Femur (tissue), 1 donor: ENCODE measurements at places on chromosomes 11 and 22.

DNA sequence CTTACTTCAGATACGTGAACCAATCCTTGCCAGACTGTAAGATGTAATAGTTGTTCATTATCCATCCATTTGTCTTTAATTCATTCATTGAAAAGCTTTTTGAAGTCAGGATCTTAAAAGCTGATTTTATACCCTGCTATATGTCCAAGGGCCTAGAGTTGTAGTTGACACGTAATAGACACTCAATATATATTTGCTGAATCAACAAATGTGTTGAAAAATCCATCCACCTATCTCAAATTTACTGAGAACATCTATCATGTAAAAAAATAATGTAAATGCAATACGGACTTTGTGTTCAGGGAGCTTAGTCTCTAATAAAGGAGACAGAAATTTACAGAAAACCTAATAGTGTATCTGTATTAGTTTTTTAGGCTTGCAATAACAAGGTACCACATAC lies 521.0 kb downstream of the METTL15 start:
- no peak for DNase-seq

DNA sequence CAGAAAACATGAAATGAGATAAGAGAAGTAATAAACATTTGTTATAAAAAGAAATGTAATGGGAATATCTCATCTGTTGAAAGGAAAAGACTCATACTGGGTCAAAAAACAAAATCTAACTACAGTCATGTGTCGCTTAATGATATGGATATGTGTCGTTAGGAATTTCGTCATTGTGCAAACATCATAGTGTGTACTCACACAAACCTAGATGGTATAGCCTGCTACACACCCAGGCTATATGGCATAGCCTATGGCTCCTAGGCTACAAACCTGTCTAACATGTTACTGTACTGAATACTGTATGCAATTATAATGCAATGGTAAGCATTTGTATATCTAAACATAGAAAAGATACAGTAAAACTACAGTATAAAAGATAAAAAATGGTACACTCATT lies 89.8 kb upstream of the ZC3H12C start:
- DNase-seq = no peak

DNA sequence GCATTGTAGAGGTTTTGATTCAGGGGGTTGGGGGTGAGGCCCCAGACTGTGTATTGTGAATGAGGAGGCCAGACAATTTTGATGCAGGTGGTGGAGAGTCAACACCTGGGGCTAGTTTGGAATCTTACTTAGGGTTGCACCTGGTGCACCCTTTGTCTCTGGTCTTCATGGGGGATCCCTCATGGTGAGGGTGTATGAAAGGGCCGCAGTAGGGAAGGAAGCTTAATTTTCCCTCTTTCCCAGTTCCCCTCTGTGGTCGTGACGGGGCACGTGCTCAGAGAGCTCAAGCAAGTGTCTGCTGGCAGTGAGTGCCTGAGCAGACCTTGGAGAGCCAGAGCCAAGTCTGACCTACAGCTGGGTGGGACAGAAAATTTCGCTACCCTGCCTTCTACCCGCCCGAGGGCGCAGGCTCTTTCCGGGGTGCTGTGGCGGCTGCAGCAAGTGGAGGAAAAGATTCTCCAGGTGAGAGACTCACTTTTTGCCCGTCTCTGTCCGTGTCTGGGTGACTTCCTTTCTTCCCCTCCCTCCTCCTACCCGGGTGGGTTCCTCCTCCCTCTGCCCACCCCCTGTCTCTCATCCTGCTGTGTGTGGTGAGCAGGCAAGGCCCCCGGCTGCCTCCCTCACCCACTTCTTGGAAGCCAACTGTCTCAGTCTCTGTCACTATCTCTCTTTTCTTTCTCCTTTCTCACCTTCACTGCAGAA lies 131.7 kb downstream of the MICAL2 start:
- no peak for DNase-seq

DNA sequence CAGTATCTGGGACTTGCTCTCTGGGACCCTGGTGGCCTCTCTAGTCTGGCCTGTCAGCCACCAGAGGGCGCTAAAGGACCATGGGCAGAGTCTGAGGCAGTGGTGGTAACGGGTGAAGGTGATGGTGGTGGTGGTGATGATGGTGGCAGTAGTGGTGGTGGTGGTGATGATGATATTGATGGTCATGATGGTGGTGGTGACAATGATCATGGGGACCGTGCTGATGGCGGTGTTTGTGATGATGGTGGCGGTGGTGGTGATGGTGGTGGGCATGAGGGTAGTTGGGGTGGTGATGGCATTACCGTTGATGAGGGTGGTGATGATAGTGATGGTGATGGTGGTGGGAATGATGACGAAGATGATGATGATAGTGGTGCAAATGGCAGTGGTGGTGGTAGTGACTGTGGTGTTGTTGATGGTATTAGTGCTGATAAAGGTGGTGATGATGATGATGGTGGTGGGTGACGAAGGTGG lies 16.0 kb downstream of the TRPM5 start:
- DNase-seq = peak; percentile 69

- no peak for DNase-seq
Observed at GRCh38 chr11:132134322-132134721, 763.9 kb downstream of the NTM start.

DNA sequence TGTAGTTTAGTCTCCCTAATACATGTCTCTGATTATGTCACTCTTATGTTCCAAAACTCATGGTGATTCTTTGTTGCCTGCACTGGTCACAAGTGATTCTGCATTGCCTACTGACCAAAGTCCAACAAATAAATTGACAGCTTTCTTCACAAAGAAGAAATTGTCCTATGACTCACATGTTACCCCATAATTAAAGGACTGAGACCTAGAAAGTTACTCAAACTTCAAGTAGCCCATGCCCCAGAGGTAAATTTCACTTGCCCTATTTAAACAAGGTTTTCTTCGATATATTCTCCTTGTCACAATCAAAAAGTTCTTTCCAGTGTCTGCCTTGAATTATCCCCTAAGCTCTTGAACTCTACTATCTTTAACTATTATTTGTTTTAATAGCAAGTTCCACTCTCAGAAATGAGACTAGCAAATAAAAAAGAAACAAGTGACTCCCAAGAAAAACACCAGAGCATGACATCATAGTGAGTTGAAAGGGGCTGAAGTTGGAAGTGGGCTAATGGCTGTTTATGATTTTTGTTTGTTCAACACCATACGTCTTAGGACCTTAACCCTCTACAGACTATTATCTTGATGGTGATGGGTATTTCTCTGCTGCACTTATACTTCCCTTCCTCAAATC lies 94.5 kb upstream of the BLID start:
- DNase-seq = no peak

- no peak for DNase-seq
Observed at GRCh38 chr11:94583213-94583865, 16.2 kb downstream of the PIWIL4 start.

DNA sequence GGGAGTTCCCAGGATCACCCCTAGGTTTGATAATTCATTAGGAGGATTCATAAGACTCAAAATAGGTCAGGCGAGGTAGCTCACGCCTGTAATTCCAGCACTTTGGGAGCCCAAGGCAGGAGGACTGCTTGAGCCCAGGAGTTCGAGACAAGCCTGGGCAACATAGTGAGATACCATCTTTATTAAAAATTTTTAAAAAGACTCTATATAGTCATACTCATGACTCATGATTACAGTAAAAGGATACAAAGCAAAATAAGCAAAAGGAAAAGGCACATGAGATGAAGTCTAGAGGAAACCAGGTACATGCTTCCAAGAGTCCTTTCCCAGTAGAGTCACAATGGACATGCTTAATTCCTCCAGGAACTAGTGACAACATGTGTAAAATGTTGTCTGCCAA lies 13.9 kb upstream of the PTS start:
- DNase-seq = no peak

DNA sequence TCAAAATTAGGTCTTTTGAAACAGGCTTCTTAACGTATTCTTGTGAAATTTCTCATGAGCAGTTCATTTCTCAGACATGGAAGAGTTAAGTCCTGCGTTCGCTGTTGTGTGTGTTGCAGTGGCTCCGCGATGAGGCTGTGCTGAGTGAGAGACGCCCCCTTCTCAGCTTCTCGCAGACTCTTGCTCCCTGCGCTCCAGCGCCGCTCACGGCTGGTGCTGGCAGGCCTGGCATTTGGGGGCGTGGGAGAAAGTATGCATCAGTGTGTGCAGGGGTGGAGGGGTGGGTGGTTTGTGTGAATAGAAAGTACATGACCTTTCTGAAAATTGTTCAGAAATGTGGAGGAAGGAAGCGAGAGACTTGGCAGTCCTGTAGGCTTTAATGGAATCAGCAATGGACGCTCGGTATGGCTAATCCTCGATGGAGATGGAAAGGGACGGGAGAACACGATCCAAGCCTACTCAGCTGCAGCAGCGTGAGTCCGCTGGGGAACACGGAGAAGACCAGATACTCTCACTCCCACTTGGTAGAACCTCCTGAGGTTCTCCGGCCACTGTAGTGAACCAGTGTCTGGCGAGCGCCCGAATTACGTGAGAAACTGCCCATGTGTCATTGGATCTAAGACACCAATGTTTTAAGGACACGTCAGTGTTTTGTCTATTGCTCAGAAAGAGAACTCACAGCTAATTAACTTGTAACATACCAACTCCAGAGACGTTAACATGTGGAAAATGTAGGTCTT lies 5.9 kb downstream of the TAB1 start:
- DNase-seq = peak; percentile 77

GRCh38 chr11:78935398-78936068 lies 360.9 kb upstream of the NARS2 start:
- no peak for DNase-seq

DNA sequence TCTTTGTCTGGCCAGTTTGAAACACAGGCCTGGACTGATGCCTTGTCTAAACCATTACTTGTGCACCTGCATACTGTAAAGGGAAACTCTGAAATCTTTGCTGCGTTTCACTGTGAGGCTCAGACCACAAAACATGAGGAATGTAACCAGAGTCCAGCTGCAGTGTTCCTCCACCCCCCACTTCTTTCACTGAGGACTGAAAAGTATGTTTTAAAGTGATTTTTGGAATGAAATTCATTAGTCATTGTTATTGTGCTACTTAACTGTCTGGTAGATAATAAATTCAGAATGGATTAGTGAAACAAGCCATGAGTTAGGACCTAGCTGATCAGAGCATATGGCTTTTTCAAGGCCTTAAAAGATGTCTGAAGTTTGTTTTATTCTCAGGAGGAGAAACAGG lies 181.2 kb downstream of the WNT11 start:
- peak; percentile 56 for DNase-seq

DNA sequence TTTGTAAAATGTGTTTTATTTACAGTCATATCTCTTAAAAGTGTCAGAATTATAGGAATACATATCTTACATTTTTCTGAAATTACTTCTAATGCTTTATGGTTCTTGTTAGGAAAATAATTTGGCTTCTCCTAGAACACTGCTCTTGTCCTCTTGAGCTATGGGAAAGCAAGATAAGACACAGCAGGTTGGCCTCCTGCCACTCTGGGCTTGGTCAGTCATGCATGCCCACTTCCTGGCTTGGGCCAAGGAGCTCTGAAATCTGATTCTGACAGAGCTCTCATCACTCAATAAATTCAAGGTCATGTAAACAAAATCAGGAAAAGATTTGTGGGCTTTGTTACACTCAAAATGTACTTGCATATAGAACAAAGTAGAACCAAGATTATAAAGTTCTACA lies 1036.0 kb downstream of the OPCML start:
- no peak for DNase-seq

DNA sequence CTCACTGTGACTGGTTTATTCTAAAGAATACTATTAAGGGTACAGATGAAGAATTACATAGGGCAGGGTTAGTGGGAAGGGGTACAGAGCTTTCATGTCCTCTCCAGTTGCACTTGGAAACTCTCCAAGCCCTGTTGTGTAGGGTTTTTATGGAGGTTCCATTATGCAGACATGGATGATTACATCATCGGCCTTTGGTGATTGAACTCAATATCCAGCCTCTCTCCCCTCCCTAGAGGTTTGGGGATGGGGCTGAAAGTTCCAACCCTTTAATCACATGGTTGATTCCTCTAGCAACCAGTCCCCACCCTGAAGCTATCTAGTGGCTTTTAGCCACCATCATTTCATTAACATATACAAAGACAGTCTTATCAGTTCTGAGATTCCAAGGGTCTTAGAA lies 472.6 kb downstream of the BUD13 start:
- DNase-seq = no peak

GRCh38 chr22:33792832-33793231 lies 127.4 kb downstream of the LARGE1 start:
- DNase-seq = no peak

- DNase-seq = no peak
Observed at GRCh38 chr11:79396001-79396400, 44.8 kb downstream of the TENM4 start.

DNA sequence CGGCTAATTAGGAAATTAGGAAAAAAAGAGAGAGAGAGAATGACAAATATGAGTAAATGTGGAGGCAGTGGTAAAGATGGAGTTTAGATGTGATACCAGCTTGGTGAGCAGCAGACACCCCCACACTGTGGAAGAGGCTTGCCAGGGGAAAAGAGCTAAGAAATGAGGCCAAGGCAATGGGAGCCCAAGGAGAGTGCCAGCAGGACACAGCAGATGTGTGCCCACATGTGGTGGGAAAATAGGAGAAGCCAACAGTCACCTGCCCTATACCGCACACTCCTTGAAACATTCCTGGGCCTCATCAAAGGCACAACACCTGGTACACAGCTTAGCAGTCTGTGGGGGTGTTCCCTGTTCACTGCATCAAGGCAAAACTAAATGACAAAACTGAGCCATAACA lies 104.9 kb downstream of the FAM76B start:
- no peak for DNase-seq

DNA sequence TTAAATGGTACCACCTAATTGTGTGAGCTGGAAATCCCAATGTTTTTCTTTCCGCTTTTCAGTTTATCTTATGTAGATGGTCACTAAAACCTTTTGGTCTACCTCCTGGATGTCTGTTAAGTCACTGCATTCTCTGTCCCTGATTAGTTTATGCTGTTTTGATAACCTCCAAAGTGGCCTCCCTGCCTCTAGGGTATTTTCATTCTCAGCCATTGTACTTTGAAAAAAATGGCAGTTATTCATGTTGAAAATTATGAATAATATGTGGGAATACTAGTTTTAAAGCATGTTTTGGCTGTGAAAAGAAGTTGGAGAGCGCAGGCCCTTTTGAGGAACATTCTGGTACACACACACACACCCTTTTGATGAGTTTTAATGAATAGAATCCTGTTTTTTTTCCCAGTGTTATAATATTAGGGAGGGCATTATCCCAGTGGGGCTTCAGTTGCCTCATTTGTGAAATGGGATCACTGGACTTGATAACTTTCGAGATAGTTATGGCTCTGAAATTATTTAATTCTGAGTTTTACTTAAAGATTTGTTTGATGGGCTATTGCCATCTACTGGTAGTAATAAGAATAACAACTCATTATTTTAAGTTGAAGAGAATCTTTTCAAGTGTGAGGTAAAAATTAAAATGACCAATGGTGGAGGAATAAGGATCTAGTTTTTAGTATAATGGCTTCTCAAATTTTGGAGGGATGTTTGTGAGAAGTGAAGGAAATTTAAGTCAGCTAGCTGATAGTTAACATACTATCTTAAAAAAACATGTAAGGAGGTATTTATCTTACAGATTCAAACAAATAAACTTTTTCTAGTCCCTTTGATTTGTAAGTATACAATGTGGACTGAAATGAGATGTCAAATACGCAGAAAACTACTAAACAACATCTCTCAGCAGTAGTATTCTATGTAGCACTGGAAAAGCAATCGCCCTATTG lies 3.9 kb downstream of the FDX1 start:
- DNase-seq = no peak

GRCh38 chr22:49751966-49752597 lies 75.6 kb downstream of the BRD1 start:
- DNase-seq = no peak
